Cardiac septum (tissue), 1 donor: ENCODE measurements at places on chromosomes 6 and 20. TPM values are rescaled to one million over a fixed set of nuclear protein-coding genes. Genes with fewer than 3 reads are reported as not detected.

Gene RBM24
- total RNA-seq, result 221 TPM

Gene HLA-DQA2
- 2.8 TPM for total RNA-seq

Gene TASP1
- total RNA-seq, result 9.7 TPM

Gene ENPP4
- 18.1 TPM for total RNA-seq

Gene RAET1G
- total RNA-seq, result 0.35 TPM

Gene OPN5
- total RNA-seq, result not detected

Gene SIRPA
- 45.8 TPM for total RNA-seq

Gene TRAPPC3L
- total RNA-seq, result 0.16 TPM

Gene KHDC1
- total RNA-seq, result 1.1 TPM

Gene PAX1
- total RNA-seq, result 0.35 TPM

Gene FAM184A
- total RNA-seq, result 0.40 TPM

Gene RIPOR2
- 11.2 TPM for total RNA-seq

Gene NAPB
- 6.1 TPM for total RNA-seq

Gene MCCD1
- total RNA-seq, result not detected

Gene RBBP8NL
- not detected for total RNA-seq

Gene PTPRK
- 51.4 TPM for total RNA-seq

Gene LCA5
- total RNA-seq, result 2.6 TPM

Gene ANGPT4
- not detected for total RNA-seq

Gene CEP57L1
- total RNA-seq, result 7.9 TPM

Gene TBP
- 7.6 TPM for total RNA-seq

Gene IMPG1
- not detected for total RNA-seq

Gene PCK1
- 0.48 TPM for total RNA-seq

Gene GOPC
- 27.5 TPM for total RNA-seq

Gene MMS22L
- 3.5 TPM for total RNA-seq

Gene SPDEF
- 0.19 TPM for total RNA-seq

Gene PNPLA1
- not detected for total RNA-seq

Gene TFAP2D
- total RNA-seq, result not detected

Gene C6orf89
- total RNA-seq, result 49.2 TPM

Gene NMBR
- not detected for total RNA-seq

Gene MDFI
- total RNA-seq, result 4.3 TPM

Gene HLA-DQB2
- total RNA-seq, result 2.9 TPM

Gene HLA-DQA1
- 5.2 TPM for total RNA-seq

Gene ZC3H12D
- total RNA-seq, result 0.35 TPM

Gene SMOC2
- total RNA-seq, result 37.2 TPM

Gene UNC5CL
- total RNA-seq, result 1.0 TPM

Gene NT5E
- total RNA-seq, result 5.9 TPM

Gene CPNE5
- 6.7 TPM for total RNA-seq

Gene NSFL1C
- total RNA-seq, result 64.0 TPM

Gene MUC22
- total RNA-seq, result not detected

Gene PSORS1C1
- total RNA-seq, result 3.9 TPM

Gene FUT9
- total RNA-seq, result 0.03 TPM

Gene SKIC2
- total RNA-seq, result 33.2 TPM

Gene GJA1
- 268 TPM for total RNA-seq

Gene CST4
- not detected for total RNA-seq

Gene GNAS-AS1
- 0.75 TPM for total RNA-seq

Gene TCFL5
- total RNA-seq, result 7.8 TPM

Gene BEND6
- total RNA-seq, result 1.5 TPM

Gene ADGRF4
- not detected for total RNA-seq

Gene BIRC7
- total RNA-seq, result 1.1 TPM

Gene PAK5
- total RNA-seq, result not detected

Gene WFDC12
- not detected for total RNA-seq

Gene PARD6B
- total RNA-seq, result 3.7 TPM

Gene GRM1
- 8.5 TPM for total RNA-seq
